ENCODE measurements at places on chromosomes 7 and 10.

GRCh38 chr10:130737621-130738020, 573.9 kb downstream of the TCERG1L start:
- DNase-seq = no peak

GRCh38 chr7:28128608-28129007, 52.0 kb downstream of the JAZF1 start:
- no peak for DNase-seq

DNA sequence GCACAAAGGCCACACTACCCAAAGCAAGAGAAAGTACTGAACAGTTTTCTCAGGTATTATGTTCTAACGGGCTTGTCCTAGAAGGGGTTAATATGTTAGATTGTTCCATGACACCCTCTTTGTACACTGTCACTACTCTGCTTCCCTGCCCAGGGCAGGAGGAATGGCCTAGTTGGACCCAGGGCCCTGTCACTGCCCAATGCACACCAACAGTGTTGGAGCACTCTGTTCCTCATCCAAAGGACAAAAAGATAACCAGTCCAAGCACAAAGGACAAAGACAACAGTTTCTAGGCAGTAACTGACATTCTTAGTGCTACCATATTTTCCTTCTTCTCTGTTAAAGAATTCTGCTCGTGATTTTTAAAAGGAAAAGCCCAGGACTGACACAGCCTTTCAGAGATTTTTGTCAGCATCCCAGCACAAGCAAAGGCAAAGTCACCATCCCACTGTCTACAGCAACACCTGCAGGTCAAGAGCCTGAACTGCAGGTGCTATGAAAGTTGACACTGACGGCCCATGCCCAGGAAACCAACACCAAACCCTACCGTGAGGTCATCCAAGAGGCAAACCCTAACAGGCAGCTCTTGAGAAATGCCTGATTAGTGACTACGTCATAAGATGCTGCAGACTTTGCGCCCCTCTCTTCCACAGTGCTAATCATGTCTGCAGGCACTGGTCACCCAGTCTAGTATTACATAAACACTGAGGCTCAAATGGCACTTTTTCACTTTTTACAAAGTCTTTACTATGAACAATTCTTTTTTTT, 13.2 kb downstream of the NUDCD3 start:
- DNase-seq = peak; percentile 8

DNA sequence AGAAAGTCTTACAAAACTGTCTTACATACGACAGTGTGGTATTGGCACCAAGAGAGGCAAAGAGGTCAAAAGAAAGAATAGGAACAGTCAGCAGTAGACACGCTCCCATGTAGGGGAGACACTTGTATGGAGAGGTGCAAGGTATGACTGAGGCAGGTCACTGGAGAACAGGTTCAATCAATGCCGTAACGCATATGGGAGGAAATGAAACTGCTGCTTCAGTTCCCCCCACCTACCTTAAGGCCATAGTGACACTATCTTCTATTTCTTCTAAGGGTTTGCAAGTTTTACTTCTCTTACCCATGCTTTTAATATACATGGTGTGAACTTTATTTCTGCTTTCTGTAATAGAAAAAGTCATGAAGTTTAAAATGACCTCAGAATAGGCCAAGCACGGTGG, 5.5 kb upstream of the PITRM1 start:
- no peak for DNase-seq

DNA sequence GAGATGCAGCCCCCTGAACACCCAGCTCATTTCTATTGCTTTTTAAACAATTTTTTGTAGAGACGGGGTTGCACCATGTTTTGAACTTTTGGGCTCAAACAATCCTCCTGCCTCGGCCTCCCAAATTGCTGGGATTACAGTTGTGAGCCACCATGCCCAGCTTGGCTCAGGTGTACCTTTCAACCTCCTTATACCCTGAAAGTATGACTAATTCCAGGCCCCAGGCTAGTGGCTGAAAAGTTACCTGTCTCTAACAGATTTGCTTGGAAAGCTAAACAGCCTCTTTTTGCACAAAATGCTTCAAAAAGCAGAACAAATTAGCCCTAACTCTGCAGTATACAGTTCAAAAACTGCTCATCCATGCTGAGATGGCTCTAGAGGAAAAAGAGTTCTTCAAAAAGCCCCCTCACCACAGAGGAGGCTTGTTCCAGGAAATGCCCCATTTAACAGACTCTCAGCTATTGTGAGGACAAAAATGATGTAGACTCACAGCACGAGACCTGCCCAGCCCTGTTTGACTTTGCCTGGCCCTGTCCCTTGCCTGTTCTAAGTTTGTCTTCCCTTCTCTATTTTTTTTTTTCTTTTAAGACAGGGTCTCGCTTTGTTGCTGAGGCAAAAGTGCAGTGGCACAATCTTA, 13.4 kb upstream of the AP1S1 start:
- no peak for DNase-seq

DNA sequence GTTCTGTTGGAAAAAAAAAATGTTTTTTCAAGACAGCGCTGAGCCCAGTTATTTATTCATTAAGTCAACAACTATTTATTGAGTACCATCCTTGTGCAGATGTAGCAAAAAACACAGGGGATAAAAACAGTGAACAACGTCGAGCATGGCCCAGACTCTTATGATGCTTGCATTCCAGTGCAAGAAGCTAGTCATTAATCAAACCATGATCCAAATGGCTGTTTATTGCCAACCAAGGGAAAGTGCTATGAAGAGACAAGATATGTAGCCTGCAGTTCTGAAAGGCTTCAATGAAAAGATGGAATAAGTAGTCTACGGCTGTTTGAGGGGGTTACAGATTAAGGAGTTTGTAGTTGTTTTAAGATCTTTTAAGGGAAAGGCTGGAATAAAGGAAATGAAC, 262.3 kb downstream of the NEBL start:
- DNase-seq = no peak

DNA sequence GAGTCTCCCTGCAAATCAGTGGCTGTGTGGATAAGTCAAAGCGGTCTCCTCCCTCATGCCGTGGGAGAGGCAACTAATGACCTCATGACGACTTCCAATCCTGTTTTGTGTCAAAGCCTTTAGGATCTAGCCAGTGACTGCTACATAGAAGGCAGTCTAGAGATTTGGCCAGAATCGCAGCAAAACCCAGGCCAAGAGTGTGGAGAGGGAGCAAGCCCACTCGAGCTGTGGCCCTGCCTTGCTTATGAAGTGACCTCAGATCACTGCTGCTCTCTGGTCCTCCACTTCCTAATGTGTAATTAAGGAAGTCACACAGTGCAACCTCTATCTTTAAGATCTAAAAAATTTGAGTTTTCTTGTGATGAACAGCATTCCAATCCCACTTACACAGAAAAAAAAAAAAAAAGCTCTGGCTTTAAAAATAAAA, 296.7 kb upstream of the KLF6 start:
- no peak for DNase-seq

GRCh38 chr7:140209866-140210609, 33.3 kb upstream of the KDM7A start:
- no peak for DNase-seq

- DNase-seq = no peak
Observed at GRCh38 chr10:93139059-93139655, 65.5 kb downstream of the CYP26A1 start.

- no peak for DNase-seq
Observed at GRCh38 chr10:78255796-78256638, 222.4 kb downstream of the RPS24 start.

- no peak for DNase-seq
Observed at GRCh38 chr10:132420981-132421846, 24.2 kb downstream of the PWWP2B start.

GRCh38 chr7:3493499-3493898, 192.4 kb downstream of the SDK1 start:
- no peak for DNase-seq

GRCh38 chr10:69647819-69648218, 17.8 kb downstream of the FAM241B start:
- DNase-seq = no peak

GRCh38 chr7:20554072-20554471, 61.4 kb upstream of the ABCB5 start:
- no peak for DNase-seq

GRCh38 chr10:124596116-124596785, 134.6 kb downstream of the LHPP start:
- DNase-seq = no peak

- DNase-seq = no peak
Observed at GRCh38 chr7:20197125-20197748, 19.9 kb downstream of the MACC1 start.

DNA sequence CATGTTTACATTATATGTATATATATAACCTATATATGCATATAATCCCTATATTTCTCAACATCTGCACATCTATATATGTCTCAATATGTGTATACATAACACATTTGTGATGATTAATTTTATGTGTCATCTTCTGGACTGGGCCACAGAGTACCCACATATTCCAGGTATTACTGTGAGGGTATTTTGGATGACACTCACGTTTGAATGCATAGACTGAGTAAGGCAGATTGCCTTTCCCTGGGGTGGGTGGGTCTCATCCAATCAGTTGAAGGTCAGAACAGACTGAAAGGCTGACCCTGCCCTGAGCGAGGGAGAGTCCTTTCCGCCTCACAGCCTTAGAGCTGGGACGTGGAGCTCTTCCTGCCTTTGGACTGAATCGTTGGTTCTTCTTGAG, 295.2 kb upstream of the PFKP start:
- DNase-seq = no peak

DNA sequence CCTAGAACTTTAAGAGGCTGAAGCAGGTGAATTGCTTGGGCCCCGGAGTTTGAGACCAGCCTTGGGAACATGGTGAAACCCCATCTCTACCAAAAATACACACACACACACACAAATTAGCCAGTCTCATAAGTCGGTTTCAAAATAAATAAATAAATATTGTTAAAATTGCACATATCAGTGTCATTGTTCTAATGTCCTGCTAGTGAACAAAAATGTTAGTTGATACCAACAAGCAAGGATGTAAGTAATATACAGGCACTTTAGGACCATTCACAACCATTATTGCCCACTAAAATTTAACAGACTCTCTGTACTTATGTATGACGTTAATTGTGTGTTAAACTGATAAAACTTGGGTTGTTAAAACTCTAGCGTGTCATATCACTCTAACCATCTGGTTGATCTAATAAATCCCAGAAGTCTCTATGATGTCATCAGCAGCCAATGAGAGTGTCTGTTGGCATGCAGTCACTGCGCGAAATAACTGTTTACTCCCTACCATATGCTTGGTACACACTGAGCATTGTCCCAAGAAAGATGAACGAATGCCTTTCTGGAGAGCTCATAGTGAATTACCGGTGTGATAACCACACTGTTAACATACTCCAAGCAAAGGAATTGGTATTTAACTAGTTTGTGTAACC, 30.4 kb upstream of the OTUD1 start:
- no peak for DNase-seq

DNA sequence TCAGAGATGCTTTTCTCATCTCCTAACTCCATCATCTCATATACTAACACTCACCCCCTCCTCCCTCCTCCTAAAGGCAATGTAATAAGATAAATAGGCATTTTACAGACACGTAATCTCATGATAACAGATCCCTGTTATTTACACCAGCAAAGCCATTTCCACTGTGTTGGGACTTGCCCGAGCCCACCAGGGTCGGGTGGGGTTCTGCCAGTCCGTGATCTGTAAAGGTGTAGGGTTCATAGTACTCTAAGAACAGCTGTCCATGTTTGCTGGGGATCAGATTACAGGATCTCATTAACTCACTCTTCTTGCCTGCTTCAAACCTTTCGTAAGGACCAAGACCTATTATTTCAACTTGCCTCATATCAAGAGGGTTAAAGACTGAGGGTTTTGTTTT, 172.4 kb downstream of the FZD1 start:
- no peak for DNase-seq

DNA sequence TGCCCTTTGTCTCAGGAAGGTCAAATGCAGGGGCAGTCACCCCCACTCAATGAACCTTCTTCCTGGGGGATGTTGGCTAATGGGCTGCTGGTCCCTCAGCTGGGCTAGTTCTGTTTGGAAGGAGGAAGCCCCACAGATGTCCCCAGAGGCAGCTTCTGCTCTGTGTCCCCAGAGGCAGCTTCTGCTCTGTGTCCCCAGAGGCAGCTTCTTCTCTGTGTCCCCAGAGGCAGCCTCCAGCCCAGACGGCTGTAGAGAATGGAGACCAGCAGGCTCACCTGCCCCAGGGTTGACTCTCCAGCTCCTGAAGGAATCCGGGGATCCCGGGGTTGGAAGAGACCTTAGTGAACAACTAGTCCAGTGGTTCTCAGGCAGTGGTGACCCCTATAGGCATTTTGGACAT, 62.5 kb upstream of the LEP start:
- DNase-seq = no peak

DNA sequence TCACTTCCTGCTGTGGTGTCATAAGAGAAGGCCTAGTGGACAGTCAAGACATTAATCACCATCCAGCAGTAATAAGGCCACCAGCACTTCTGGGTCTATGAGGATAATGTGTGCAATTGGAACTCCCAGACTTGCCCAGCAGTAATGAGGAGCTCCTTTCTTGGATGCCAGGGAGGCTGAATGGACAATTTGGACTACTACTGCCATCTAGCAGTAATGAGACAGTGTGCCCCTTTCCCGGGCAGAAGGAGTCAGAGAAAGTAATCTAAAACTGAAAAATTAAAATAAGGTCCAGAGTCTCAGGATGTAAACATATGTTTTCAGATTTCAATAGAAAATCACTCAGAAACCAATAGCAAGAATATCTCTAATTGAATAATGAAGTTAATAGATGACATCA, 400.4 kb downstream of the CDC14C start:
- DNase-seq = no peak

DNA sequence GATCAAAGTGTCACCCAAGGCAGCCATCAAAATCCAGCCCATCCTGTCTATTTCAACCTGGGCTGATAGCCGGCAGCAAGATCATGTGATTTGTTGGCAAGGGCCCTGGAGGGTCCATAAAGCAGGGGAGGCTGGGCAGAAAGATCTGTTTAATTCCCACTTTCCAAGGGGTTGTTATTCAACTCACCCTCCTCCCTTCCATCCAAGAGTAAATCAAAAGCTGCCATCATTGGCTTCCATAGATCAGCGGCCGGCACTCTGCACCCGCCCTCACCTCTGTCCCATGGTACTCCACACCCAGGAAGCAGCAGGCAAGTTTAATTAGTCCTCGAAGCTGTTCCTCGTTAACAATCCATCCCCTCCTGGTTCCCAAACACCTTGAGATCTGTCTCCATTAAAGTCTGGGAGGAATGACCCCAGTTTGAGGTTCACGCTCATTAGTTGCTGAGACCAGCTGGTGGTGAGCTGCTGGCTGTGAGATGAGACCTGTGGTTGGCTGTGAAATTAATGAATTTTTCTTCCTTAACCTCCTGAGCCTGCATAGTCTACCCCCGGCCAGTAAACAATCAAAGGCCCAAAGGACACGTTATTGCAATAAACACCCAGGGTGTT, 120.6 kb upstream of the CHST15 start:
- no peak for DNase-seq

- DNase-seq = no peak
Observed at GRCh38 chr10:42783181-42783549, 570 bp downstream of the BMS1 start.

GRCh38 chr10:75950997-75951589, 519.7 kb downstream of the LRMDA start:
- DNase-seq = no peak

GRCh38 chr7:142784716-142785115, 13.9 kb downstream of the PRSS2 start:
- no peak for DNase-seq

GRCh38 chr10:112057072-112057471, 126.5 kb downstream of the GPAM start:
- DNase-seq = no peak

- DNase-seq = peak; percentile 66
Observed at GRCh38 chr10:87095236-87095945, 385 bp downstream of the SHLD2 start.

- no peak for DNase-seq
Observed at GRCh38 chr7:29143751-29144150, 2.6 kb downstream of the CPVL start.

- DNase-seq = no peak
Observed at GRCh38 chr10:125823663-125824251, 411 bp downstream of the BCCIP start.
